ENCODE measurements at places on chromosomes 12 and 14. TPM values are rescaled to one million over a fixed set of nuclear protein-coding genes. Genes with fewer than 3 reads are reported as not detected.

Gene DBX2
- total RNA-seq: not detected

DNA sequence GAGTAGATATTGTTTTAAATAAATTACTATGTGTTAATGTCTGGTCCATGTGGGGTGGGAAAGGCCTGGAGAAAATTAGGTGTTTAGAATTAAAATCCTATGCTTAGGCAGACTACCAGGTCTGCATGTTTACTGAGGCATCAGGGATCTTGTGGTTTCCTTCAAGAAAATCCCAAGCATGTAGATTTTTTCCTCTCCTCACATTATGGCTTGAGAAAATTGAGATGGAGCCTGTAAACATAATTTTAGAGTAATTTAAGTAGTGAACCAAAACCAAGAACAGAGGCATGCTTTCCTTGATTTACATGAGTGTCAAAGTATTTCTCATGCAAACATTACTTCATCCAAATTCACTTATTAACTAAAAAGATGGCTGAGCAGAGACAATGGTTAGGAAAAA lies 823.7 kb downstream of the AACS start:
- no peak overlapping the region for H3K27ac ChIP-seq
- no peaks in the 10 kb centered on the region for H3K27me3 ChIP-seq
- no peak for DNase-seq
- peaks cover 7% of the 10 kb centered on the region for H3K4me1 ChIP-seq

DNA sequence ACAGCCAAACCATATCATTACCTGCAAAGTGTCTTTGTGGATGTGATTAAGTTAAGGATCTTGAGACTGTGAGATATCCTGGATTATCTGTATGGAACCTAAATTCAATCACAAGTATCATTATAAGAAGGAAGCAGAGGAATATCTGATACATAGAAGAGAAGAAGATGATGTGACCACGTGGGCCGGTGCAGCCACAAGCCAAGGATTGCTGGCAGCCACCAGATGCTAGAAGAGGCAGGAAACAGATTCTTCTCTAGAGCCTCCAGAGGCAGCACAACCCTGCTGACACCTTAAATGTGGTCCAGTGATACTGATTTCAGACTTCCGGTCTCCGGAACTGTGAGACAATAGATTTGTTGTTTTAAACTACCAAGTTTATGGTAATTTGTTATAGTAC lies 6.1 kb upstream of the IFI27L2 start:
- no peak overlapping the region for H3K27ac ChIP-seq
- DNase-seq: no peak
- peaks cover 9% of the 10 kb centered on the region for H3K4me1 ChIP-seq
- no peak overlapping the region for H3K4me3 ChIP-seq
- no peaks in the 10 kb centered on the region for H3K27me3 ChIP-seq
- no peaks in the 10 kb centered on the region for H3K36me3 ChIP-seq

- no peak overlapping the region for H3K27ac ChIP-seq
- no peaks in the 10 kb centered on the region for H3K4me1 ChIP-seq
- H3K4me3 ChIP-seq: no peak overlapping the region
- DNase-seq: no peak
- no peaks in the 10 kb centered on the region for H3K27me3 ChIP-seq
Measured at GRCh38 chr12:92628476-92628875, 74.3 kb upstream of the PLEKHG7 start.

DNA sequence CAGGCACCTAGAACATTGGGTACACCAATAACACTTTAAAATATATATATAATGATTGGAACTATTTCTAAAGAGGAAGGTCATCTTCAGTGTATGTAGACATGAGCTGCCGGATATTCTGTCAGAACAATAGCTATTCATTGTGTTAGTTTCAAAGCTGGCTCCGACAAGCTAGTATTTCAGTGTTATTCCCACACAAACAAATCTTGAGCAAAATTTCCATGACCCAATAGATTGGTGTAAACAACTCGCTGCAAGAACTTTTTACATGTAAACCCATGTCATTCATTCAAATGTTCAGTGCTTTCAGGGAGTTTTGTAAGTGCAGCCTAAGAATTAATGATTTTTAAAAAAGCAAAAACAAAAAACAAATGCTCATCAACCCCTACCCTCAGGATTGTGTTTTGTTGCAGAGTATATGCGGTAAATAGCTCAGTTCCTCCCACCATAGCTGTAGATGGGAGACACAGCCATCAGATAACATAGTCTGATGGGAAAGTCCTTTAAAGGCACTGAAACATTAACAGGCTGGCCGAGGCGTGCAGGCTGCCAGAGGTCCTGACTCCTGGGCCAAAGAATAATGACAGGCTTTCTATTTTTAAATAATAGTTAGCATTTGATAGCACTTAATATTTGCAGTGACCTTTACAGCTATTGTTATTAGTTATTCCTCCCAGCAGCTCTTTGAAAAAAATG lies 150.3 kb upstream of the ARHGAP5 start:
- H3K4me1 ChIP-seq: peaks cover 3% of the 10 kb centered on the region
- H3K4me3 ChIP-seq: no peak overlapping the region
- no peaks in the 10 kb centered on the region for H3K27me3 ChIP-seq

Gene P2RX2
- 3.0 TPM for total RNA-seq

DNA sequence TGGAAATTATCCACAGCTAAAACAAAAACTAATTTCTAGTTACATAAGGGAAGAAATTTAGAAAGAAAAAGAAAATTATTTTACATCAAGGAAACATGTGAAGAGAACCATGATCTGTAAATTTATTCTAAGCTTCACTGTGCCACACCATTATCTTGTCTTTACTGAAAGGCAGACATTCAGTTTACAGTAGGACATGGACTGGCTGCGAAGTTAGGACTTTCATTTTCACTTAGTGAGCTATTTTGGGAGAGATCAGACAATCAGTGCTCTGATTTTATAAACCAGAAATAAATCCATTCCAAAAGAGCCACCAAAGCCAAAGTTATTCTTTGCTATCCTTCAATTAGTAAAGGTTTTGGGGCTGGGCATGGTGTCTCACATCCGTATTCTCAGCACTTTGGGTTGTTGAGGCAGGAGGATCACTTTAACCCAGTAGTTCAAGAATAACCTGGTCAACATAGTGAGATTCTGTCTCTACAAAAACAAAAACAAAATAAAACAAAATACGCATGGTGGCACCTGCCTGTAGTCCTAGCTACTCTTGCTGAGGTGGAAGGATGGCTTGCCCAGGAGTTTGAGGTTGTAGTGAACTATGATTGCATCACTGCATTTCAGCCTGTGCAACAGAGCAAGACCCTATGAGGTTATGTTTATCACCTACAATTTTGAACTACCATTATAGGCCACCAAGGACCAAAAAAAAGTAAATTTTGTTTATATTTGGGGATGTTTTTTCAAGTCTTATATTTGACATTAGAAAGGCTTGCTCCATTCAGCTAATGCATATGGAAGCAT lies 1084.8 kb upstream of the ATXN7L3B start:
- no peaks in the 10 kb centered on the region for H3K36me3 ChIP-seq
- no peaks in the 10 kb centered on the region for H3K4me1 ChIP-seq
- H3K27ac ChIP-seq: no peak overlapping the region
- no peak overlapping the region for H3K4me3 ChIP-seq

Gene FERMT2
- 108 TPM for total RNA-seq

- H3K4me1 ChIP-seq: 0 out of 2 replicates have a peak, but pooled peaks cover 6% of the 10 kb centered on the region
- H3K4me3 ChIP-seq: no peak overlapping the region
- no peaks in the 10 kb centered on the region for H3K36me3 ChIP-seq
- H3K27ac ChIP-seq: no peak overlapping the region
Measured at GRCh38 chr14:101473795-101474562, 87.3 kb upstream of the DIO3 start.
